ENCODE measurements at places on chromosomes 13 and 19.

GRCh38 chr19:52889931-52890330 lies 7.5 kb downstream of the ZNF320 start:
- no peak for DNase-seq

DNA sequence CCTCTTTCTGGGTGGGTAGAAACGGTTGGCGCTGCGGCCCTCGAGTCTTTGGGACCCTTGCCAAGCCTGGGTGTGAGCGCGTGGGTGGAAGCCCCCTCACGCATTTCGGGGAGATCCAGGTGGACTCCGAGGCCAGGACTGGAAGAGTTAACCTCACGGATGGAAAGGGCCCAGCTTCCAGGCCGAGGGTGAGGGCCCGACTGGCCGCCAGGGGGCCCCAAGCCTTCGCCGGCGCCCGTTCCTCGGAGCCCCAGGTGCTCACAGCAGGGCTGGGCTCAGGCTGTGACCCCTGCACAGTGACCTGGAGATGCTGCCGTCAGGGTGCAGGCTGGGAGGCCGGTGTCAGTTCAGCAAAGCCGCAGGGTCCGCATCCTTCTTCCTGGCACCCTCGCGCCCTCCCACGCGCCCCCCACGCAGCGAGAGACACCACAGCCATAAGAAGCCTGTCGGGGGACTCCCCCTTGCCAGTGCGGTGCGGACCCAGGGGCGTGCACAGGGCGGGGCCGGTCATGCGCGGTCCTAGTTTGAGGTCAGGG lies 34.2 kb upstream of the TMEM255B start:
- peak; percentile 92 for DNase-seq

DNA sequence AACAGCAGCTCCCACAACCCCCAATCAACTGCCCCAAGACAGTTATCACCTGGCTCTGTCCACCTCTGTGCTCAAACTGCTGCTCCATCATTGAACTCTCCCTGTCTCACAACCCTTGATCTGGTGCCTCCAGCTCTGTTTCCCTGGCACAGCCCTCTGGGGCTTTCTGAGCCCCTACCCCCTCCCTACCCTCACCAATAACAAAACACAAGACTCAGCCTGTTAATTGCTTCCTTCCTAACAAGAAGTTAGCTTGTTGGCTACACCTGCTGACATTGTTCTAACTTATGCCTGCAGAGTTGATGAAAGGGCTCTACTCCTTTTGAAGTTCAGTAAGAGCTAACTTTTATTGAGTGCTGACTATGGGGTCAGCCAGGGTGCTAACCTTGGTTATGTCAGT lies 99.4 kb upstream of the FNDC3A start:
- no peak for DNase-seq

DNA sequence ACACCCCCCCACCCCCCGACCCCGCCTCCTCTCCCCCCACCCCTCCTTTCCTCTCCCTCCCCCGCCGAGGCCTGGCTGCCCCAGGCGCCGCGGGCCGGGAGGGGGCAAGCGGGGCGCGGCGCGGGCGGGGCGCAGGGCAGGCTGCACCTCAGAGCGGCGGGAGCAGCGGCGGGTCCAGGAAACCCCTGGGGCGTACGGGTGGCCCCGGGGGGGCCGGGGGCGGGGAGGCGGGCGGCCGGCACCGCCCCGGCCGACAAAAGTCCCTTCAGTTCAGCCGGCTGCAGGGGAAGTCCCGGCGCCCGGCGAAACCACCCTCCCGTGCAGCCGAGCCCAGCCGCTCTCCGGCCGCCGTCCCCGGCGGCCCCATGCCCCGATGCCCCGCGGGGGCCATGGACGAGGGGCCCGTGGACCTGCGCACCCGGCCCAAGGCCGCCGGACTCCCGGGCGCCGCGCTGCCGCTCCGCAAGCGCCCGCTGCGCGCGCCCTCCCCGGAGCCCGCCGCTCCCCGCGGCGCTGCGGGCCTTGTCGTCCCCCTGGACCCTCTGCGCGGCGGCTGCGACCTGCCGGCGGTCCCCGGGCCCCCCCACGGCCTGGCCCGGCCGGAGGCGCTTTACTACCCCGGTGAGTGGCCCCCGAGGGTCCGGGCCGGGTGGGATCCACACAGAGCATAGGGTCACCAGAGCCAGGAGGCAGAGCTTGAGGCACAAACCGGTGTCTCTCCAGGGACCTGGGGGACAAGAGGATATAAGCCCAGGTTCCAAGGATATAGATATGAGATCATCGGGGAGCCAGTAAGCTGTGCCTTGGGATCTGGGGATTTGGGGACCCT lies at the start of gene BCL3:
Gene BCL3, plus strand, starts transcription at position 283 of the 829 bp plus-strand sequence. Its CDS starts 83 bp downstream, at position 366.
- peak; percentile 52 for DNase-seq

DNA sequence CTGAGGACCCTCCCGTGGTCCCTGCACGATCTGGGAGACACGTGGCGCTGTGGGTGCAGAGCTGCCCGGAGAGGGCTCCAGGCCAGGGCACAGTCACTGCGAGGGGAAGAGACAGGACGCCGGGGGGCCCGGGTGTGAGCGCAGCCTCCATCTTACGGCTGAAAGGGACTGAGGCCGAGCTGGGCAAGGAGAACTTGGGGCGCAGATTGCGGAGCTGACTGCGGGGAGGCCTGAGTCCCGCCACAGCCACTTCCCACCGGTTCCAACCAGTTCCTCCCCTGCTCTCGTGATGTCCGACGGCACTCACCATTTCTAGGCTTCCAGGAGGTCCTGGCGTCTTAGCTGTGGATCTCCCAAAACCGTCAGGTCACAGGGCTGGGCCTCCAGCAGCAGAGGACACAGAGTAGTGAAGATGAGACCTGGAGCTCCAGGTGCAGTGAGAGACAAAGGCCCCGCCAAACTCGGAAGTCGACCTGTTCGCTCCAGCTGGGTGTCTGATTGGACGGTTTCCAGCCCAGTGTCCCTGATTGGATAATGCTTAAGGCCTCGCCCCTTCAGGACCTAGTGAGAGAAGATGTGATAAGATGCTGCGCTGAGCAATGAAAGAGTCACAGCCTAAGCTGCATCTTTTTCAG lies 4.8 kb upstream of the ZNF253 start:
- DNase-seq: no peak

DNA sequence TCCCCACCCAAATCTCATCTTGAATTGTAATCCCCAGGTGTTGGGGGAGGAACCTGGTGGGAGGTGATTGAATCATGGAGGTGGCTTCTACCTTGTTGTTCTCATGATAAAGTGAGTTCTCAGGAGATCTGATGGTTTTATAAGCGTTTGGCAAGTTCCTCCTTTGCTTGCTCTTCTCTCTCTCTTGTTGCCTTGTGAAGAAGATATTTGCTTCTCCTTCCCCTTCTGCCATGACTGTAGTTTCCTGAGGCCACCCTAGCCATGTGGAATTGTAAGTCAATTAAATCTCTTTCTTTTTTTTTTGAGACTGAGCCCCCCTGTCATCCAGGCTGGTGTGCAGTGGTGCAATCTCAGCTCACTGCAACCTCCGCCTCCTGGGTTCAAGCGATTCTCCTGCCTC lies 34.4 kb downstream of the VSTM1 start:
- no peak for DNase-seq

GRCh38 chr13:100721885-100722512 lies 47.4 kb upstream of the TMTC4 start:
- no peak for DNase-seq

- DNase-seq: no peak
Observed at GRCh38 chr19:53808710-53809125, 15.4 kb downstream of the NLRP12 start.

- DNase-seq: no peak
Observed at GRCh38 chr19:45413497-45413896, 7.1 kb downstream of the POLR1G start.

GRCh38 chr19:47112166-47112996 lies 1.2 kb downstream of the ZC3H4 start:
- peak; percentile 85 for DNase-seq

- DNase-seq: no peak
Observed at GRCh38 chr13:30339738-30340330, 32.5 kb upstream of the KATNAL1 start.

DNA sequence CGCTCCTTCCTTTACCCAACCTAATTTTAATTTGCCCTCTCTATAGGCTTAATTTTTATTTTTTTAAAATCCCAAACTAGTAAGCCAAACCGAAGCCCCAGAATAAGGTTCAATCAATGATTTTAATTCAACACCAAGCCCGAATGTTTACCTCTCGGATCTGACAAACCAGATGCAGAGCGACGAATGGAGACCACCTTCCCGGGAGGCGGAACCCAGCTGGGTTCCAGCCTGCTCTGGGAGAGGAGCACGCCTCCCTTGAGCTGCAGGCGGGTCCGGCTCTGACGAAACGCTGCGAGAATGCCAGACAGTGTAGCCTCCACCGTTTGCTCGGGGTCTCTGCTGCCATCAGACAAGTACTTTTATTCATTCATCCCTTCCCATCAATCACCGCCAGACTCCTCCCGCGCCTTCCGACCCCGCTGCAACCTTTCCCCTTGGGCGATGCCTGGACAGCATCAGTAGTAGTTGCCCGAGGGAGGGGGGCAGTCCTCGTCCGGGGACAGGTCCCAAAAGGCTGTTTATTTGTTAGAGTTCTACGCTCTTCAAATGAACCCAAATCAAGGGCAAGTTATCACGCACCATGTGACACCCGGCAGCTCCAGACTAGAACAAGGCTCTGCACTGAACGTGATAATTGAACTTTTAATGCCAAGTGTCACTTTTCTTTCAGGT lies 752 bp upstream of the EDNRB start:
- no peak for DNase-seq

DNA sequence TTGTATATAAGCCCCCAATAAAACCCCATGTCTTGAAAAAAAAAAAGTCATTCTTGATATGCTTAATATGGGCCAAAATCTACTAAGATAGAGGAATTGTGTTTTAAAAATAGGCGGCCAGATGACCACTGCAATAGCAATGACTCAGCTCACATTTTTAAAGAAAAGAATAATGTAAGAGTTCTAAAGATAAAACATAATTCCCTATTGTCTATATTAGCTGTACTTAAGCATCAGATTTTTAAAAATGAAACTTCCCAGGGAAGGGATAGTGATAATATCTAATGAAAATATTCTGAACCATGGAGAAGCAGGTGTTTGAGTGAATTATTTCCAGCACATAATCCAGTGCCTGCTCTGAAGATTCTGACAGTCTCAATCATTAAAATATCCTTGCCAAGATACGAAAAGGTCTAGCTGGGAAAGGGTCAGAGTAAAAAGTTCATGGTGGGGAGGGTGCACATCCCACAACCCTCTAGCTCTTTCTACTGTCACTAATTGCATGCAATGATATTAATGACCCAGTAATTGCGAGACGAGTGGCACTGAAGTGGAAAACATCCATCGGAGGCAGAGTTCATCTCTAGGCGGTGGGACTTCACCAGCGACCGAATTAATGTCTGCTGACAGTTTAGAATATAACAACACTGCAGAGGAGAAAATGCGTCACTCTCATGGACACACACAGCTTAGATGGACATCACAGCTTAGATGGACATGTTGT lies 31.6 kb downstream of the EFNB2 start:
- no peak for DNase-seq

DNA sequence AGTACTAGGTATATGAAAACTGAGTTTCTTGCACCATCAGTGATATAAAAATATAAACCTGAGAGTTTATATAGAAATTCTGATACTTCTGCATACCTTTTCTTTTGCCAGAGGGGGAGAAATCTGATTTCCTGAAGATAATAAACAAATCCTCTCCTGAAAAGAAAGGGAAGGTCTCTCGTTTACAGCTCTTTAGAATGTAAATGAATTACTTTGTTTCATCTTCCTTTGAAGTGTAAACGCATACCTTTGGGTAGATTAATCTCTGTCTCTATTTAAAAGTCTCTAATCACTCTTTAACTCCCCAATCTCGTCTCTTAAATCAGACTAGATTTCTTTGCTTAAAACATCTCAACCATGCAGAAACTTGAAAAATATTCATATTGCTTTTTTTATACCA lies 1092.9 kb downstream of the SLITRK5 start:
- no peak for DNase-seq

DNA sequence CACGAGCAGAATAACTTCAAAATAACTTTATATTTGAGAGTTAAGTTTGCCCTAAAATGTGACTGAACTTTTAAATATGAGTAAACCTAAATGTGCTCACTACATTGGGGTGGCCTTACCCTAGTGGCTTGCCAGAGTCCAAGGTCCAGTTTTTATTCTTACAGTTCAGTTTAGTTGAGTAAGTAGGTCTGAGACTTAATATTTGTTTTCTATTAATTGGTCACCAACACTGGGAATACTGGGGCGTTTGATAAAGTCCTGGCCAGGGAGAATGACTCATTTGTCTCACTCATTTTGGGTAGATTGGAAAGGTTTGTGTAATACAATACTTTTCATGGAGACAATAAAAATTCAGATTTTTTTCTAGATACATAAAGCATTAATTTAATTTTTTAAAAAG lies 127.8 kb upstream of the SPATA13 start:
- no peak for DNase-seq

GRCh38 chr13:110348309-110349105 lies 41.4 kb downstream of the COL4A2 start:
- DNase-seq: no peak

- DNase-seq: no peak
Observed at GRCh38 chr13:102935896-102936321, 90.1 kb downstream of the ERCC5 start.

GRCh38 chr13:102402290-102402689 lies 442 bp upstream of the FGF14 start:
- DNase-seq: peak; percentile 85

DNA sequence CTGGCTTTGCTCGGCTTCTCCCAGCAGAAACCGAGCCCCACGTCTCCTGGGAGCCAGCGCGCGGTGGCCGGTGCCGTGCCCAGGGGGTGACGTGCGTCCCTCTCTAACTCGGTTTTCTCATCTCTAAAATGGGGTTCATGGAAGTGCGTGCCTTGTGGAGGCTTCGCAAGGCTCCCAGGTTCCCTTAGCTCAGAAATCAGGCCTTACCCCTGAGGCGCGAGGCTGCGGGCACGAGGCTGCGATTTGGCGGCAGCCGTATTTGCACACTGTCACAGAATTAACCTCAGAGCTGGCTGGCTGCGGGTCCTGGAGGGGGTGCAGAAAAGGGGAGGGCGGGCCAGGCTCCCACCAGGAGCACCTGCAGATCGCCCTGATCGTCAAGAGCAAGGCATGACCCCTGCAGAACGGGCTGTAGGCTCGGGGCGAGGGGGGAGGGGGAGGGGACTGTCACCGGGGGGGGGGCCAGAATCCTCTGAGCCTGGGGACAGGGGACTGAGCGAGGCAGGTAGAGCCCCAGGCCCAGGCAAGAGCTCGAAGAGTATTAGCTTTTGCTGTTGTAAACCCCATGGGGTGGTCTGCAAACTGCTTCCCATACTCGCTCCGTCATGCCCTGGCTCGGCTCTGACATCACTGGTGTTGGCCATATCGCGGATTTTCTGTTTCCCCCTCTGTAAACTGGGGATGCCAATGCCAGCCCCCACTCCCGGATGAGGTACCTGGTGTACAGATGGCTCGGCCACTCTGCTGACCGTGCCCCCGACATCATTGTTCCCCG lies 62.2 kb downstream of the CCNE1 start:
- DNase-seq: no peak

Data from lower leg skin (tissue), 4 donors.